Activated CD4-positive, alpha-beta T cell treated with anti-CD3 and anti-CD28 coated beads, Interleukin-2, amount 50 U/mL, for 4 hours (primary cell): ENCODE measurements at places on chromosomes 1 and 21.

DNA sequence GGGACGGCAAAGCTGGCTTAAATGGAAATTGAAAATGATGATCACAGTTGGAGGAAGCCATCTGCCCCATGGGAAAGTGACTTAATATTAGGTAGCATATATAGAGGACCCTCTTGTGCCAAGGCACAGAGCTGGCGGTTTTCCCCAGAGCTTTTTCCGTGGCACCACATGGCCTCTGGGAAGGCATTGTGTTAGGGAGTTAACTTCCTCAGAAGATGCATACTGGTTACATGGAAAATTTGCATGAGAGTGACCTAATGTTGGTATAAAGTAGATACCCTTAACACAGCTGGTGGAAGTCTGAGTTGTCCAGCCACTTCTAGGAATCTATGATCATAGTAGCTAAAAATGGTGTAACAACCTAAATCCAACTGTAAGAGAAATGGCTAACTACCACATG, 27.3 kb downstream of the CAP1 start:
- DNase-seq = no peak

- DNase-seq = no peak
Observed at GRCh38 chr1:55039342-55040082, at the start of gene PCSK9. TSS of gene PCSK9 (plus strand) at chr1:55039548. CDS start at chr1:55039838, 290 bp downstream.

GRCh38 chr1:178868706-178869105, 2.2 kb downstream of the ANGPTL1 start:
- DNase-seq = no peak

DNA sequence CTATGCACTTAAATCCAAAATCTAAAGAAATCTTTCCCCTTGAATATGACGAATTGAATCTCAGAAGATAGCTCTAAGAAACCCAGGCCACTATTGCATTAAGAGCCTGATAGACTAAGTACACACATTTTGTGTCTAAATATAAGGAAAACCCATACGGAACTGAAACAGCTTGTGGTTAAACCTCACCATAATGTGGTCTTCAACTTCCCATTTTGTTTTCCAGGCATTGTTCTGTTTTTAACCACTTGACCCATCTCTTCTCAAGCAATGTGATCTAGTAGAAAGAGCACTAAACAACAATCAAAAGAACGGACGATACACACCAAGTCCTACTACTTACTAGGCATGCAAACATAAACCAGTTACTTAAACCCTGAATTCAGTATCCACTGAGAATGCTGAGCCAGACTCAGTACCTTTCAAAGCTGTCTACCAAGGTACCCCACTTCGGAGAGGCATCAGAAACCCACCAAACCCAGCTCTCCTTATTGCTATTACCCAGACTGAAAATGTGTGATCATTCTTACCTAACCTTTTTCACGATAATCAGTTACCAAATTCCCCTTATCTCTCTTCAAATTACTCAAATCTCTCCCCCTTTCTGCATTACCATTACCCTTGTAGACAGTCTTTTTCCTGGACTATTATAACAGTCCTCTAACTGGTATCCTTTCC, 12.8 kb downstream of the OTUD7B start:
- DNase-seq = no peak

- DNase-seq = no peak
Observed at GRCh38 chr1:27363766-27364695, 2.7 kb downstream of the MAP3K6 start.

GRCh38 chr1:234753979-234754378, 144.0 kb upstream of the IRF2BP2 start:
- DNase-seq = no peak

- no peak for DNase-seq
Observed at GRCh38 chr1:159179906-159180305, 8.5 kb downstream of the CADM3 start.

DNA sequence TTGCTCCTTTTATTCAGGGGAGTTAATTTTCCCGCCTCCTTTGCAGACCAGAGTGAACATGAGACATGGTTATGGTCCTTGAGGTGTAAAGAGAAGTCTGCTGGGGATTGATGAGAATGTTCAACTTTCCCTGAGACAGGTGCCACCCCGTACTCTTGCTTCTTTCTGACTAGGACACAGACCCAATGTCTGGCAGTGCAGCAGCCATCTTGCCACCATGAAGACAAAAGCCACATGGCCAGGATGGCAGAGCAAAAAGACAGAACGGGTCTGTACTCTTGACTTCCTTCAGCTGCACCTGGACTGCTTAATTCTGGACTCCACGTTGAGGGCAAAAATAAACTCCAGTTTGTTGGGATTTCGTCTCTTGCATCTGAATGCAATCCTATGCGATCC, 54.1 kb downstream of the KLHDC7A start:
- DNase-seq = no peak

DNA sequence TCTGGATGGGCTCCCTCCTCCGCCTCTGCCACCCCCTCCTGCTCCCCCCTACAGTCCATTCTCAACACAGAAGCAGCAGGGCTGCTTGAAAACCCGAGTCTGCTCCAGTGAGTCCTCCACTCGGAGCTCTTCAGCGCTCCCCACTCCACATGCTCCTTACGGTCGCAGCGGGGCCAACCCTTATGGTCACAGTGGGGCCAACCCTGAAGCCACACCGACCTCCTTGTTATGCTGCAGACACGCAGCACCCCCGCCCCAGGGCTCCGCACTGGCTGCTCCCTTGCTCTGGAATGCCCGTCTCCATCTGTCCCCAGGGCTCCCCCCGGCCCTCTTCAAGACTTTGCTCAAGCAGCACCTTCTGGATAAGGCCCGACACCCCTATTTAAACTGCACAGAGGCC, 22.6 kb downstream of the GPR157 start:
- DNase-seq = no peak

DNA sequence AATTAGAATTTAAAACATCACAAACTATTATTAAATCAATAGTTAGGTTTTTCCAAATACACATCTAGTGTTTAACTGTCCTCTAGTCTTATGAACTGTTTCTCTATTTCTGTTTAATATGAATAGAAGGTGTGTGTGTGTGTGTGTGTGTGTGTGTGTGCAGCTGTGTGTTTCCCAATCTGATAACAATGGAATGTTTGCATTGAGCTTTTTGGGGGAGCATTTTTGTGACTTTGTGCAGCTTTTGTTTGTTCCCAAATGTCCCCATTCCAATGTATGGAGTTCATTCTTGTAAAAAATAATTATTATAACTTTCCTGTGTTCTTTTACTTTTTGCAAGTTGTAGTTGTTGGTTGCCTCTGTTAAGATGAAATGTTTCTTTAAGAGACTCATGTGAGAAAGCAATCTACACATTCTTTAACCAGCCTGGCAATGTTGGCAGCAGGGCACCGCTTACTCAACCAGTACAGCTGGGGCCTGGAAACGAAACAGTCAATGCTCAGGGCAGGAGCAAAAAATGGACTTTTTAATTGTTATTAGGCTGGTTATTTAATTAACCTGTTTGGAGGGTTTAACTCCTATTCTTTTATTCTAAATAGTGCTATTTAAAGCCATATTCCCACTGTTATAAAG, 354.3 kb downstream of the SRGAP2C start:
- DNase-seq = no peak

DNA sequence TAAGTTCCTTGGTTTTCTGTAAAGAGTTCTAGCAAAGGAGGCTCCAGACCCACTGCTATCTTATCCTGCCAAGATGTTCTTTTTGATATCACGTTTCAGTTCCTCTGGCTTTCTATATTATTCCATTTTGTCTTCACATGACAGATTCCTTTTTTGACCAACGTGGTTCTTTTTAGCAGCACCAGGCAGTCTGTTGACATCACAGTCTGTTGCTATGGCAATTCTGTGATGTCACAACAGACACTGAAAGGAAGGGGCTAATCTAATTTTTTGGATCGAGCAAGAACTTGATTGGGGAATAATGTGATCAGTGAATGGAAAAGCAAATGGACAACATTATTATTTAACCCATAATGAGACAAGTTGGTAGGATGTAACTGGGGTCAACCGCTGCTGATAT, 64.5 kb upstream of the GOLT1A start:
- no peak for DNase-seq

DNA sequence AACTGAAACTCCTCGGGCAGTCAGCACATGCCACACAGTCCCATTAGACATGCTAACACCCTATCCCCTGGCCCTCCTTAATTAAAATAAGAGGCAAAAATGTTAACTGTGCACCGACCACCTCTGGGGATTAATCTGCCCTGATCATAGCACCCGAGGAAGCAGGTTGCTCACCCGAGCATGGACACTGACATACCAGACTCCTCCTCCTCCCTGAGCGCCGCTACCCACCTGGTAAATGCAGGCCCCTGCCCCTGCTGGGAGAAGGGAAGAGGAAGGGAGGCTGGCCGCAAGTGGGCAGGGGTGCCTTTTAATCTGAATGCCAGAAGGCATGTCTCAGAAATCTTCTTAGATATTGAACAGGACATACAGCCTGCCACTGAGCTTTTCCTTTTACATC, 360.9 kb downstream of the RRAGC start:
- DNase-seq = no peak

GRCh38 chr1:119367432-119368124, 1.0 kb upstream of the HAO2 start:
- DNase-seq = no peak

DNA sequence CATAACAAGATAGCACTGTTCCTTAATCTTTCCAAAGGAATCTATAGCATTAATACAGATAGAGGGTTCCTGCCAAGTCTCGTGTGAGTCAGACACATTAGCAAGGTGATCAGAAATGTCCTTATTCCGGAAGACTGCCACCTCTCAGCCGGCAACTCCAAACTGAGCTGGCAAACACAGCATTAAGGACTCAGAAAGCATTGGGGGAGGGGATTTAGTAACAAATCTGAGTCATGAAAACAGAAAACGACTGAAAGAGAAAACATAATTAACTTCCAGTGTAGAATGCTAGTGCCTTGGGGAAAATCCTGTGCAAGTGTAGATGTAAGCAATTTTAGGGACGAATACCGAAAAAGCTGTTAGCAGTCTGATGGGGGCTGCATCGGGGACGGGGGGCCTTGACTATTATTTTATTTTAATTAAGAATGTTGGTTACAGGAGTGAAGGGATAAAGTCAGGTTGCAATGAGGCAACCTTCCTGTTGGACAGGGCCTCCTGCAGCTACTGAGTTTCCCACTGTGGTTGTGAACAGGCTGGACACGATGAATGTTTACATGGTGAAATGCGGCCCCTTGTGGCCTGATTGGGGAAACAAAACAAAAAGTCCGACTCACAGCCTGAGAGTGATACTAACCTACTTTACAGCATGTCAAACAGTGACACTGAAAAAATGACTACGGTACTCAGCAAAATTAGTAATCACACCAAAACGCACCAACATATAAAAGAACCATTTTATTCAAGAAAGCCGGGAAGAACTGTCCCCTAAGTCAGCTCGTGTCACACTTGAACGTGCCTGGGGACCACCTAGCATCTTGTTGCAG, 20.7 kb downstream of the MIS18A start:
- DNase-seq = no peak

GRCh38 chr1:202068596-202068995, 54.1 kb upstream of the GPR37L1 start:
- no peak for DNase-seq

GRCh38 chr1:244371242-244372141, 80.2 kb downstream of the ADSS2 start:
- no peak for DNase-seq

DNA sequence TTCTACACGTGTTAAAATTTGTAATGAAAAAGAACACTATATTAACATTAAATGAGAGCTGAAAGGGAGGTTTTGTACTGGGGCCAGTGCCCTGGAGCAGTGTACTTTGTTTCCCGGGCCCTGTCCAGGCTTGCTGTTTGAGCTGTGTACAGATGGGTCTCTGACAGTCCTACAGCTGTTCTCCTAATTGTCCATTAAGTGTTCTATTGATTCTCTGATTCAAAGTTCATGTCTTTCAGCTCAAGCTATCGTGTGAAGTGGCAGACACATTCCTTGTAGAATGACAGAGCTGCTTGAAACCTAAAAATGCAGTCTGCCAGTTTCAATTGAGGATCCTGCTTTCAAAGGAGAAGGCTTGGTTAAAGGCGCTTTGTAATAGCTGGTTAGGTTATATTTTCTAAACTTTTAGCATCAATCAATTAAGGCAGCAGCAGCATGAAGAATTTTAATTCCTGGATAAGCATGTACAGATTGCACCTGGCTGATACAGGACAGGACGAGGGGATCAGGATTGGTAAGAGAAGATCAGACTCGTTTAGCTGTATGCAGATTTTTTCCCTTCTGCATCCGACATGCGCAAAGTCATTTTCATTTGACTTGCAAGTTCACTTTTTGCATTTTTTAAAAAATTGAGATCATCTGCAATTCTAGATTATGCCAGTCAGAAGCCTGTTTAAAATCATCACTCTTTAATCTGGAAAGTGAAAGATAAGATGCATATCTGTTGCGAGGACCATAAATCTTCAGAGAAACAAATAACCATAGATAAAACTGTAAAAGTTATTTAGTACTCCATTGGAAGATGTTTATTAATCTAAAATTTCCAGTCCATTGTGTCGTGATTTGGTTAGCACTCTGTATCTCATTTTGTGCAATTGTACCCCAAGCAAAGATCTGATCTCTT, 98.5 kb downstream of the ATG4C start:
- DNase-seq = no peak

- no peak for DNase-seq
Observed at GRCh38 chr1:152096931-152097330, 8.1 kb upstream of the TCHHL1 start.
